Activated CD4-positive, alpha-beta T cell treated with anti-CD3 and anti-CD28 coated beads, Interleukin-2, amount 50 U/mL, for 1 hour (primary cell): ENCODE measurements at places on chromosomes 13 and 19.

GRCh38 chr19:4399812-4400134, 574 bp downstream of the SH3GL1 start:
- no peak for DNase-seq

- DNase-seq = no peak
Observed at GRCh38 chr19:2856457-2857050, 10.6 kb upstream of the ZNF556 start.

DNA sequence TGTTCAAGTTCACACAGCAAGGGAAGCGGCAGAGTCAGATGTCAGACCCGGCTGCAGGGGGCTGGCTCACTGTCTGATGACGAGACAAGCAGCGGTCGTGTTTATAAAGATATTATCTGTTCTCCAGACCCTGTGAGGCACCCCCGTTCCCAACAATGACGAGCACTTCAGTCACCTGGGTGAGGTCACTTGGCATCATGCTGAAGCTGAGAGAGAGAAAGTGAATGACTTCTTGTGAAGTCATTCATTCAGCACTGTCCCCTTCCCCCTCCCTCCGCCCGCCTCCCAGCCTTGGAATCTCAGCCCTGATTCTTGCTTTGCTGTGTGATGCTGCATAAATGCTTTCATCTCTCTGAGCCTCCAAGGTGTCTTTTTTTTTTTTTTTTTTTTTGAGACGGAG, 4.9 kb upstream of the LYPD3 start:
- peak; percentile 67 for DNase-seq

GRCh38 chr19:45162608-45163143, 1.9 kb upstream of the NKPD1 start:
- no peak for DNase-seq

- DNase-seq = no peak
Observed at GRCh38 chr13:21980049-21980448, 309.2 kb downstream of the FGF9 start.

DNA sequence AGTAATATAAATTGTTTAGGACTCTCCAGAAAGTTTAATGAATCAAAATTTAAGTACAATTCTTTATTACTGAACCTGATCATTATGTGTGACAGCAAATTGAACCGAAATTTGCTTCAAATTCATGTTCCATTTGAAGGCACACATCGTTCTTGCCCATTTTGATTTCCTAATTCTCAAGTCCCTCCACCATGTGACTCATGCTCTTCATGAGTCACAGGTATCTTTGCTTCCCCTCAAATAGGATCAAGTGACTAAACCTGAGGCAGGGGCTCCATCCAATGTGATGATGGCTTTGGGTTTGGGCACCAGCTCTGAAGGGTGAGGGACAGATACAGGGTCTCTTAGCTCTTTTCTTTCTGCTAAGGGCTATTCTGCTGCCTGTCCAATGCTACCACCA, 86.1 kb downstream of the THSD1 start:
- DNase-seq = no peak
